Adrenal gland (tissue), 19 donors: ENCODE measurements at places on chromosomes 11 and 22. TPM values are rescaled to one million over a fixed set of nuclear protein-coding genes. Genes with fewer than 3 reads are reported as not detected.
A peak's percentile ranks its signal among the peaks of the same experiment; 100 is the strongest.

The SHISA8 gene
- 16.1 TPM for total RNA-seq

GRCh38 chr22:44926124-44926475, 83.7 kb downstream of the PHF21B start:
- no peaks in the 10 kb centered on the region for H3K36me3 ChIP-seq
- no peaks in the 10 kb centered on the region for H3K27me3 ChIP-seq
- H3K4me3 ChIP-seq = no peak overlapping the region
- no peak for DNase-seq

The FOSL1 gene
- total RNA-seq = 2.7 TPM

The MN1 gene
- total RNA-seq = 1.1 TPM

GRCh38 chr11:109527496-109527895, 105.5 kb downstream of the C11orf87 start:
- no peak overlapping the region for H3K27ac ChIP-seq
- H3K36me3 ChIP-seq = no peaks in the 10 kb centered on the region
- H3K27me3 ChIP-seq = no peaks in the 10 kb centered on the region
- DNase-seq = no peak
- no peak overlapping the region for H3K4me3 ChIP-seq

DNA sequence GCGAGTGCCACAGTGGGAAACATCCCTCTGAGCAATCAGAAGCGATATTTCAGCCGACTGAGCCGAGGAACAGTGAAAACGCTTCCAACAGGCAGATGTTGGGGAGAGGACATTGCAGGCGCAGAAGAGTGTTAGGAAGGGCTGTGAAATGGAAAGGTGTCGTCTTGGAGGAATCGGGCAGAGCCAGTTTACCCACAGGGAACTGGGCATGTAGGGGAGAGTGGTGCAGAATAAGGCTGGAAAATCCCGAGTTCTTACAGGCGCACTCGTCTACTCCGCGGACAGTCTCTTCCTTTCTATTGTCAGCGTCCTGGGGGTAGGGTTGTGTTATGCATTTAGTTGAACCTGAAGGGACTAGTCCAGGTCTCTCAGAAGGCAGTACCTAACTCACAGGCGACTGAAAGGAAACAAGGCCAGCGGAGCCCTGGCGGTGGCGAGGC, 1.1 kb upstream of the APLP2 start:
- peak overlapping the region; percentile 96 for H3K27ac ChIP-seq
- H3K4me1 ChIP-seq = peaks cover 7% of the 10 kb centered on the region
- no peak overlapping the region for H3K4me3 ChIP-seq
- no peaks in the 10 kb centered on the region for H3K27me3 ChIP-seq

The MMP11 gene
- 1.6 TPM for total RNA-seq

The AMOTL1 gene
- 22.8 TPM for total RNA-seq

The GLYAT gene
- not detected for total RNA-seq

- no peaks in the 10 kb centered on the region for H3K4me1 ChIP-seq
- H3K4me3 ChIP-seq = no peak overlapping the region
- no peaks in the 10 kb centered on the region for H3K36me3 ChIP-seq
- H3K27ac ChIP-seq = no peak overlapping the region
- DNase-seq = no peak
Measured at GRCh38 chr11:118200901-118201680, 23.7 kb downstream of the JAML start.

DNA sequence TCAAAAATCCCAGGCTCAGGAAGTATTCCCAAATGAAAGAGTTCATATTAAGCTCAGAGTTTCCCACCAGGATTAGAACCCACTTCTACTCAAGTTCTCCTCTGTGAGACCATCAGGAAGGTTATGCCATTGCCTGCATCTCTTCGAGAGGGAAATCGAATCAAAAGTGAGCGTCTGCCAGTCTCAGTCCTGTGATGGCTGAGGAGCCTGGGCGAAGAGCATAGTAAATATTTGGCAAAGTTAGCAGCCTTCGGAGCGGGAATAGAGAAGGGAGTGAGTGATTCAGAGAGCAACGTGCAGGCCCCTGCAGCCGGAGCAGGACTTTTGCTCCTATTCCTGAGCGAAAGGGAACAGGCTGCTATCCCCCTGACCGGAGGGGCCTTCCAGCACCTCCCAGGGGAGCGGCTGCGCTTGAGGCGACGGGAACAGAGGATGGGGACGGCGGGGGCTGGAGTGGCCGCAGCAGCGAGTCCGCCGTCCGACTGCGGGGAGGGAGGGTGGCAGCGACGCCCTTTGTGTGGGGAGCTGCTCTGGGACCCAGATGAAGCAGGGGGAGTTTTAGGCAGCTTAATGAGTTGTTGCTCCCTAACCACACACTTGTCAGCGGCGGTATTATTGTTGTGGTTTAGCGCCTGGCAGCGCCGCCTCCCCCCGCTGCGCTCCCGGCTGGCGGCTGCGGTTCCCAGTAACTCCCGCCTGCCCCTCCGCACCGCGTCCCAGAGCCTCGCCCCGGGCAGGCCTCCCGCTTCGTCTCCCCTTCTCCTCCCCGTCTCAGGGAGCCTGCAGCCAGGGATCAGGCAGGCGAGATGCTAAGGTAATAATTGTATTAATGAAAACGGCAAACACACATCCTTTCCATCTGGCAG, 21.7 kb upstream of the NRGN start:
- peaks cover 5% of the 10 kb centered on the region for H3K4me1 ChIP-seq
- H3K27me3 ChIP-seq = peaks cover 12% of the 10 kb centered on the region
- no peak for DNase-seq
- no peak overlapping the region for H3K4me3 ChIP-seq
- no peaks in the 10 kb centered on the region for H3K36me3 ChIP-seq

The DCDC1 gene
- total RNA-seq = 0.87 TPM

The PDGFB gene
- 7.5 TPM for total RNA-seq

DNA sequence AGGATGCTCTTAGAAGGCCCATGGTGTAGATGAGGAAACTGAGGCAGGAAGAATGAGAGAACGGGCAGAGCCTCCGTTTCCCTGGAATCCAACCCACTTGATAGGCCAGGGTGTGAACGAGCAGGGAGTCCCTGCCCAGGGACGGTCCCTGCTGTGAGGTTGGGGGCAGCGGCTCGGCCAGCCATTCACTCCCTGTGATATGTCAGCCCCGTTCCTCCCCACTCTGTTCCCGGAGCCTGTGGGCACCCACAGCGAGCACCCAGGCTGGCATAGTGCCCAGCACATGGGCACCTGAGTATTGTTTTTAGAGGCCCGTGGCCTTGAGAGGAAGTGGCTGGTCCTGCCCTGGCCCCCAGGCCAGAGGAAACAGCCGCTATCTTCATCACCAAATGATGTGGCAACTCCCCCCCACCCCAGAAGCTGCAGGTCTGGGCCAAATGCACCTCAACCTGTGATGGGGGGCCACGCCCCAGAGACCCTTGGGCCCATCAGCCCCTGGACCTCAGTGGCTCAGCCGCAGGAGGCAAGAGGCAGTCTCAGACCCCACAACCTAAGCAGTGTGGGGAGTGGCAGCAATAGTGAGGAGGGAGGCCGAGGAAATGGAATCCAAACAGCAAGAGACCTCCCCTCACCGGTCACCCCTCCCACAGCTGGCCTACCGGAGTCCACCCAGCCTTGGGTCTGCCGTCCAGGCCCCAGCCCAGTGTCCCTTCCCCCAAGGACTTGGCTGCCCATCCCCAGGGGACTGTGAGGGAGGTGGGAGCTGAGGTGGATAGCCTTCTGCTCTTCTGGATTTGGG, 2.1 kb downstream of the ALDH3B1 start:
- no peak overlapping the region for H3K4me3 ChIP-seq
- no peak overlapping the region for H3K27ac ChIP-seq
- H3K4me1 ChIP-seq = peaks cover 75% of the 10 kb centered on the region
- no peaks in the 10 kb centered on the region for H3K27me3 ChIP-seq

GRCh38 chr22:45319324-45319685, 9.6 kb downstream of the FAM118A start:
- peak overlapping the region; percentile 81 for H3K27ac ChIP-seq
- no peak overlapping the region for H3K4me3 ChIP-seq
- no peak for DNase-seq
- no peaks in the 10 kb centered on the region for H3K27me3 ChIP-seq
- no peaks in the 10 kb centered on the region for H3K36me3 ChIP-seq
- no peaks in the 10 kb centered on the region for H3K4me1 ChIP-seq

DNA sequence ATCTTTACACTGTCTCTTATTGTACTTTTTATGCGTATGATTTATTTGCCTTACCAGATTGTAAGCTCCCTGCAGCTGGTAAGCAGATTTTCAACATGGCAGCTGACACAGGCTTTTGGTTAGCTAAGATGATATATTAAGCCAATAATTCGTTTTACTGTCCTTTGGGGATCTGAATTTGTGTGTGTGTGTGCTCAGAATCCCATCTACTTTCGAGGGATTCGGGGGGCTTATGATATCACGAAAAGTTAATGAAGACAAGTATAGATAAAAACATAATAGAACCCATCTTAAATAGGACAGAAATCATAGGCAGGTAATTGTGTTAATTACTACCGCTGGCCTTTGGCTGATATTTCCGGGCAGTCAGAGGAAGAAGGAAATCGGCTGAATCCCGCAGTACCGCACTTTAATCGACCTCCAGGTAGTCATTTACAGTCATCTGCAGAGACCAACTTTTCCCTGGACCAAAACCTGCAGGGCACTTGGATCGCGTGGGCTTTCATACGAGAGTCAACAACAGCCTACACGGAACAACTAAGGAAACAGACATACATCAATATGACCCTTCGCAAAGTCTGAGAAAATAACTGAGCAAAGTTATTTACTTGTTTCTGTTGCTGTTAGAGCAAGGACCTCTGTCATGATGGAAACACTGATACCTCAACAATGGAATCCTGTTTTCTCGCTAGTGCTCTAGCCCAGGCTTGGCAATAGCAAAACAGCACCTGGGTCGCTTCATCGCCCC, 802 bp downstream of the KBTBD3 start:
- peaks cover 31% of the 10 kb centered on the region for H3K4me1 ChIP-seq
- H3K4me3 ChIP-seq = peak overlapping the region; percentile 69
- H3K36me3 ChIP-seq = peaks cover 15% of the 10 kb centered on the region

GRCh38 chr11:403021-403760, 9.2 kb downstream of the PKP3 start:
- peaks cover 5% of the 10 kb centered on the region for H3K27me3 ChIP-seq
- H3K4me3 ChIP-seq = no peak overlapping the region
- no peak overlapping the region for H3K27ac ChIP-seq

The OR2AG2 gene
- 0.14 TPM for total RNA-seq

- H3K27me3 ChIP-seq = peaks cover 27% of the 10 kb centered on the region
- DNase-seq = no peak
- H3K36me3 ChIP-seq = no peaks in the 10 kb centered on the region
- H3K4me3 ChIP-seq = no peak overlapping the region
Measured at GRCh38 chr11:70076461-70076931, 1.6 kb upstream of the ANO1 start.

DNA sequence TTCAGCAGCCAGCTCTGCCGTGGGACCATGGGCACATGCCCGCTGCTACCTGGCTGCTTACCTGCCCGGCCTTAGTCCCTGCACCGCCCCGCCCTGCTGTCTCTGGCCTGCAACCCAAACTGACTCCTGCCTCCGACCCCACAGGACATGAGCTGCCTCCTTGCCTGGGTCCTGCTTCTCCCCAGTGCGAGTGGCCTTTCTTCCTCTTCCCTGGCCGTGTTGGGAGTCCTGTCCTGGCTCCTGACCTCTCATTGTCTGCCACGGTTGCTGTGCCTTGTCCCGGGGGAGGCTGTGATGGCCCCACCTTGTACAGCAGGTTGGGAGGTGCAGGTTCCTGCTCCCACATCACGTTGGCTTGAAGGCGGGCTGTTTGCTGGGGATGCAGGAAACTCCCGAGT, 370.0 kb downstream of the TBC1D22A start:
- H3K27ac ChIP-seq = no peak overlapping the region
- no peak for DNase-seq

The TMPRSS13 gene
- total RNA-seq = 0.55 TPM

GRCh38 chr22:20602609-20603164, 95.3 kb downstream of the MED15 start:
- H3K27me3 ChIP-seq = no peaks in the 10 kb centered on the region
- no peaks in the 10 kb centered on the region for H3K36me3 ChIP-seq
- H3K4me1 ChIP-seq = no peaks in the 10 kb centered on the region
- no peak overlapping the region for H3K27ac ChIP-seq

The CCDC73 gene
- 1.6 TPM for total RNA-seq

DNA sequence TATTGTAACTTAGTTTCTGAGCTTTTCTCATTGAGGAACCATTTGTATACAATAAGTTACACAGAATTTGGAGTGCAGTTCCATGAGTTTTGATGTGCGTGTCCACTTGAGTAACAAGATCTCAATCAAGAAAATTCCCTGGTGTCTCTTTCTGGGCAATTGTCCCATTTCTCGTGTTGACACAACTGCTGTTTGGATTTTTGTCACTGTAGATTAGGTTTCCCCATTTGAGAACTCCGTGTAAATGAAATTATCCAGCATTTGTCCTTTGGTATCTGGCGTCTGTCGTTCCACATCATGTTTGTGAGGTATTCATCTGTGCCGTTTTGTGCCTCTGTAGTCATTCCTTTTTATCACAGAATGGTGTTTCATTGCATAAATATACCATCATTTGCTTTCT, 547.0 kb downstream of the TBC1D22A start:
- H3K27ac ChIP-seq = no peak overlapping the region
- no peak for DNase-seq
- no peaks in the 10 kb centered on the region for H3K27me3 ChIP-seq
- H3K4me1 ChIP-seq = no peaks in the 10 kb centered on the region

- no peak overlapping the region for H3K27ac ChIP-seq
- no peaks in the 10 kb centered on the region for H3K4me1 ChIP-seq
- H3K4me3 ChIP-seq = no peak overlapping the region
Measured at GRCh38 chr11:58745705-58746364, 14.1 kb upstream of the GLYAT start.

- peak overlapping the region; percentile 85 for H3K27ac ChIP-seq
- DNase-seq = no peak
- no peak overlapping the region for H3K4me3 ChIP-seq
- H3K27me3 ChIP-seq = no peaks in the 10 kb centered on the region
Measured at GRCh38 chr22:29030016-29030617, 31.5 kb downstream of the C22orf31 start.

DNA sequence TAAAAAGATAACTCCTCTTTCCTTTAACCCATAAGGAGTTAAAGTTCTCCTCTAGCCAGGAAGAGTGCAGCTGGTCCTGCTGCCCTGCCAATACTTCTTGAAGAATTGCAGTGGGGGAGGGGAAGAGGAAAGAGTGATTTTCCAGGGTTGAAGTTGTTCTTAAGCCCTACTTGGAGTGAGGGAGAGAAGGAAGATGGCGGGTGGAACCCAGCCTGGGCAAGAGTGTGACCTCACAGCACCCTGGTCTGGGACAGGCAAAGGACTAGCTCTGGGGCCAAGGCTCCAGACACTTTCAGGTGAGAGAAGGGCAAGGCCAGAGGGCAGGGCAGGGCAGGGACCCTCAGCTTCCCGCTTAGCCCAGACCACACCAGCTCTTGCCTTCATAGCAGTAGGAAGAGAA, 6.6 kb downstream of the TNKS1BP1 start:
- H3K4me1 ChIP-seq = peaks cover 67% of the 10 kb centered on the region
- no peak overlapping the region for H3K4me3 ChIP-seq
- peak overlapping the region; percentile 98 for H3K27ac ChIP-seq
- no peaks in the 10 kb centered on the region for H3K27me3 ChIP-seq

- no peaks in the 10 kb centered on the region for H3K4me1 ChIP-seq
- H3K4me3 ChIP-seq = no peak overlapping the region
- H3K36me3 ChIP-seq = no peaks in the 10 kb centered on the region
- no peak overlapping the region for H3K27ac ChIP-seq
Measured at GRCh38 chr11:117704395-117705100, 92.5 kb downstream of the DSCAML1 start.

GRCh38 chr11:111035746-111036145, 209.8 kb upstream of the POU2AF2 start:
- H3K4me1 ChIP-seq = no peaks in the 10 kb centered on the region
- no peaks in the 10 kb centered on the region for H3K27me3 ChIP-seq
- H3K27ac ChIP-seq = no peak overlapping the region
- H3K36me3 ChIP-seq = no peaks in the 10 kb centered on the region
- H3K4me3 ChIP-seq = no peak overlapping the region
- no peak for DNase-seq

GRCh38 chr22:19434401-19434800, 2.1 kb downstream of the MRPL40 start:
- H3K27ac ChIP-seq = no peak overlapping the region
- peaks cover 29% of the 10 kb centered on the region for H3K4me1 ChIP-seq
- H3K27me3 ChIP-seq = no peaks in the 10 kb centered on the region
- H3K4me3 ChIP-seq = no peak overlapping the region
- no peaks in the 10 kb centered on the region for H3K36me3 ChIP-seq
- DNase-seq = no peak

The LUZP2 gene
- total RNA-seq = 72.0 TPM
